ENCODE measurements at places on chromosomes 11 and 22.

GRCh38 chr11:16825968-16826367, 87.5 kb downstream of the C11orf58 start:
- DNase-seq, result no peak

- DNase-seq, result no peak
Measured at GRCh38 chr11:37442576-37442975, 844.5 kb upstream of the RAG2 start.

DNA sequence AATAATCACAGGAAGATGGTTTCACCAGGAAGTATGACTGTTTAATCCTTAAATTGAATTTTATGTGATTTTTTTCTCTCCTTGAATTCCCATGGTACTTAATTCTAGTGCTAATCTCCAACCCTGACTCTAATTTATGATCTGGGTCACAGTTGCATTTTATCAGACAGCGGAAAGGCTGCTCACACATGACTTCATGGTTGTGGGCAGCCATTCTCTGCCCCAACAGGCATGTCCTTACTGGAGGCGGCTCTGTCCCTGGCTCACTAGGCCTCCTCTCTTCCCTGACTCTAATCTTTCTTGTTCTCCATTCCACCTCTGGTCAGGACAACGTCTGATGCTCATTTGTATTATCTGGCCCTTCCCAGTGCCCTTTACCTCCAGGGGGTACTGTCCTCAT, 184.4 kb downstream of the CHST1 start:
- no peak for DNase-seq

DNA sequence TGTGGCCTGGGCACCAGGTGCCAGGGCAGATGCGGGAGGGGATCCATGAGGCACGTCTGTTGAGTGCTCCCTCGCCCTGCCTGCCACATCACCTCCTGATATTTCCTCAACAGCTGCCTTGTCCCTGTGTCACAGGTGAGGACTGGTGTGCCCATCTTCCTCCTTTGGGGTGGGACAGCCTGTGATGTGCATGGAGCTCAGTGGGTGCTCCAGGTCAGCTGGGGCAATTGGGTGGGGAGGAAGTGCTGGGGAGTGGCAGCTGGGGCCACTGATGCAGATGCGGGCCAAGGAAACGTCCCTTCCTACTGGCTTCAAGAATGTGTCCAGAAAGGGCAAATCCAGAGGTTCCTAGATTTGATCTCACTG, 83.6 kb downstream of the MORC2 start:
- DNase-seq, result no peak

DNA sequence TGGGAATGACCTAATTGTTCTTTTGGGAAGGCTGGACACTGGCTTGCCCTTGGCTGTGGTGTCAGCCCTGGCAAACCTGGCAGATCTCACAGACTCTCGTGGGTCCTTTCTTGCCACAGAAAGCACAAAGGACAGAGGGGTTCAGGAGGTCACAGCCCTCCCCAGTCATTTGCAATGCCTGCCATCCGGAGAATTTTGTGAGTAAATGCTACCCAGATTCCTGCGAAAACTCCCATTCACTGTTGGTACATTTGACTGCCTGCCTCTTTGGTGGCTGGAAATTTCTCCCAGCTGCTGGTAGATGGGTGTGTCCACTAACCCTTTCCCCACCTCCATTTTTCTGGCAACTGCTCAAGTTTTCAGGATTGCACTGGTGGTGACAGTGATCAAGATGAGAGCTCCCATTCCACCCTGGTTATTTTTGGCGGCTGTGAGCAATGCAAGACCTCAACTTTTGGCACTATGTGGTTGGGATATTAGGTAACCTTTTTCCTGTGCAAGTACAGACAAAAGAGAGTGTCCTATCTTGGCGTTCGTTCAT, 155.7 kb downstream of the NAV2 start:
- DNase-seq, result no peak

GRCh38 chr11:10591741-10592140, 23.3 kb upstream of the LYVE1 start:
- no peak for DNase-seq

DNA sequence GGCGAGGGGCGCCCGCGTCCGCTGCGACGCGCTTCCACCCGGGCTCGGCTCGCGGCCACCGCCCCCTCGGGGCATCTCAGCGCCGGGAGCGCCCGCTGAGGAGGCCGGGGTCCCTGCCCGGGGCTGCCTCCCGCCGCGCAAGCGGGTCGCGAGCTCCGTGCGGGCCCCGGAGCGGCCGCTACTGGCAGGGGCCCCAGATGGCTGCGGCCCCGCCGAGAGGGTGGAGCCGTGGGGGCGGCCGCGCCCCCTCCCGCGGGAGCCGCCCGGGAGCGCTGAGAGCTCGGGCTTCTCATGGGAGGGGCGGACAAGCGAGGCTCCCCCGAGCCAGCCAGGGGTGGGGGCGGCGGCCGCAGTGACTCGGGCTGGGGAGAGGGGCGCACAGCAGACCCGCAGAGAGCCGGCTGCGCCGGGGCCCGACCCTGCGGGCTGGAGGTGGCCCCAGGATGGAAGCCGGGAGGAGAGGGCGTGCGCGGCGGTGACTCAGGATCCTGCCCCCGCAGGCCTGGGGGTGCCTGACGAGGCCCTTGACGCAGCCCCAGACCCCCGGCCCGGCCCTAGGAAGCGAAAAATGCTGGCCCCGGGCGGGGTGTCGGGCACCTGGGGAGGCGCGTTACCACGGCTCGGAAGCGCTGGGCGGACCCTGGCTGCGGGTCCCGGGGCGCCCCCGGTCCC, 603 bp upstream of the ZFTA start:
- peak; percentile 12 for DNase-seq

- no peak for DNase-seq
Measured at GRCh38 chr22:43114958-43115357, 4.4 kb downstream of the BIK start.

DNA sequence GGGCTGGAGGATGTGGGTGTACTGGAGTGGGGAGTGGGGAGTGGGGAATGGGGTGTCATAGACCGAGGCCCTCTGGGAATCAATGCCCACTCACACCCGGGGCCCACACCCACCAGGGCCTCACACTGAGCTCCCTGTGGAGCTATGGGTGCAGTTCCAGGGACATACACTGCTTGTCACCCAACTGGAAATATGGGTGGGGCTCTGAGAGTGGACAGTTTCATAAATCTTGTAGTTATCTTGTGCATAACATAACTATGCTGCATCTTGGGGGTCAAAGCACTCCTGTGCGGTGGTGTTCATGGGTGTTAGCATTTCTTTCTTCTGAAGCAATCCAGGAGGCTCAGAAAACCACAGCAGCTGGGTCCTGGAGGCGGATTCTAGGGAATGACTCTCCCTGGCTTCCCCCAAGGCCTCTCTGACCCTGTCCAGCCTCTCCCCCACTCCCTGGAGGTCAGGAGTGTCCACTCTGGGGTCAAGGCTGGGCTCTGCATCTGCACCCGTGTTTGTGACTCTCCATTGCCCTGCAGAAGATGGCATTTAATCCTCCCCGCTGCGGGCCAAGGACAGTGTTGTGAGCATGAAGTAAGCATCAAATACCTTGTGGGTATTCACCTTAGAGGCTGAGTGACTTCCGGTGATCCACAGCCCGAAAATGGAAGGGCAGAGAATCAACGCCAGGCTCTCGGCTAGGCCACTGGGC, 172.5 kb downstream of the CTTN start:
- DNase-seq, result no peak

DNA sequence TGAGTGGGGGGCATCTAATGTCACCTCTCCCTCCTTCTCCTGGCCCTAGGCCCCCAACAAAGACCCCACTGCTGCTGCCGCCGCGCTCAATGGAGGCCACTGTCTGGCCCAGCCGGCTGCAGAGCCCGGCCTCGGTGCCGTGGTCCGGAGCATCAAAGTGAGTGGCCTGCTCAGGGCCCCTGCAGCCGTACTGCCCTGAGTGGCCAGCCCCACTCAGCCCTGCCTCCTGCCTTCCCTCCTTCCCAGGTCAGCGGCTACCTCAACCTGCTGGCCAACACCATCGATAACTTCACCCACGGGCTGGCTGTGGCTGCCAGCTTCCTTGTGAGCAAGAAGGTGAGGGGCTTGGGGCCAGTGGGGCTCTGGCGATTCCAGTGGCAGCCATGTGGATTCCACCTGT, 5.0 kb downstream of the SLC39A13 start:
- no peak for DNase-seq

GRCh38 chr11:41456269-41456668, 3.2 kb downstream of the LRRC4C start:
- DNase-seq, result no peak

- DNase-seq, result no peak
Measured at GRCh38 chr11:11524436-11525061, 97.3 kb downstream of the GALNT18 start.

DNA sequence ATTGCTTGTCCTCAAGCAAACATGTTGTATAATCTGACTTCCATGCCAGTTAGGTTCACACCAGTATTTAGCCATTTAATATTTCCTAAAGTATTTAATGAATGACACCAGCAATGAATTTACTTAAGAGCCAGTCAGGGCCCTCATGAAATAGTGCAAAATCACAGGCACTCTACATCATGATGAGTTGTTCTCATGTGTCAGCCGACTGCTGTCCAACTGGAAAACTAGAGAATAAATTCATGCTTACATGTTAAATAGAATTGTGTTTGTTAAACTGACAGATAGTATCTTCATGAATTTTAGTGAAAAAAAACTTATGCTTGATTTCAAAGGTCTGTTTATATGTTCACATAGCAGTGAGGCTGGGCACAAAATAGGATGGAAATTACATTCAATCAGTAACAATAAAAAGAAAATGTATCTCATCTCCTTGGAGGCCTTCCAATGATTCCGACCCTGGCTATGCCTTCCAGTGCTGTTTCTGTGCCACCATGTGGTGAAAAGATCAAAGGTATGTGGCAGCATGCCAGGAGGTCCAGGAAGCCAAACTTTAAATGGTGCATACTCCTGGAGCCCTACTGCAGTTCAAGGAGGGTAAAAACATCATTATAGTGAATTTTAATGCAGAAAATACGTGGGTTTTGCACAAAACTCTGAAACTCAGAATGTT, 45.2 kb downstream of the CTSC start:
- DNase-seq, result no peak

DNA sequence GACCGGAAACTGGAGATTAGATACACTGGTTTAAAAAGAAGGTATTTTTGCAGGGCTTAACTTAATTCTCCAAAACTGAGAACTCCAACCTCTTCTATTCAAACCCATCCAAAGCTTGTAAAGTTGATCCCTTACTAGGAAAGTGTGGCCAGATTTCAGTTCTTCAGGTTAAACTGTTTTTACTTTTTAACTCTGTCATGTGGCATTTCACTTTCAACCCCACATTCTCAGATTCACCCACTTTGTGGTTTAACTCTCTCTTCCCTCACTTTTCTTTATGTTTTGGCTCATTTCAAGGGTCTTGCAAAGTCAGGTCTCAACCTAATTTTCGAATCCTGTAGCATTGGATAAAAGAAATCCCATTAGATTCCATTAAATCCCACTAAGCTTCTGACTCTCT, 75.4 kb downstream of the MPPED2 start:
- DNase-seq, result no peak

DNA sequence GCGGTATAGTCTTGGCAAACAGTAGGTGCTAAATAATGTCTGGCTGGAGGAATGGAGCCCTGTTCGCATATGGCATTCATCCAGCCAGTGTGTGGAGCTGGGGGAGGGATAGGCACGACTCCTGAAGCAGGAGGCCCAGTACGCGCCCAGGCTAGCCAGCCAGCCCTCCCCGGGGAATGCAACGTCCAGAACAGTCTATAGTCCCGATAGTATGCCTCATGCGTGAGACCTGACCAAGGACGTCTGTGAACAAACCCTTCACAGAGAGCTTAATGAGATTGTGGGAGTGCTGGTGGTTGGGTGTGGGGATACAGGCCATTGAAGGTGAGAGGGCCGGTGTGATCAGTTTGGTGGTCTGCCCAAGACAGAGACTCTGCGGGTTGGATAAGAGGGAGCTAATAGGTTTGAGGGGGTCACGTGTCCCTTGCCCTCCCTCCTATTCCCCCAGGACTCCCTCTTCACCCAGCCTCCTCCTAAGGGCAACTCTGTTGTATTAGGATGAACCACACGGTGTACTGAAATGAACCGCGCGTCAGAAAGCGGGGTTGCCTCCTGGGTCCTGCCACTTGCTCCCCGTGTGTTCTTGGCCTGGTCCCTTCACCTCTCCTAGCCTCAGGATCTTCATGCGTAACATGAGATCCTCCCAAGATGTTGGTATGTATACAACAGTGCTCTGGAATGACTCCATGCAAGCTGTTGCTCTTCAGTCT, 987 bp upstream of the GRIK4 start:
- DNase-seq, result no peak

DNA sequence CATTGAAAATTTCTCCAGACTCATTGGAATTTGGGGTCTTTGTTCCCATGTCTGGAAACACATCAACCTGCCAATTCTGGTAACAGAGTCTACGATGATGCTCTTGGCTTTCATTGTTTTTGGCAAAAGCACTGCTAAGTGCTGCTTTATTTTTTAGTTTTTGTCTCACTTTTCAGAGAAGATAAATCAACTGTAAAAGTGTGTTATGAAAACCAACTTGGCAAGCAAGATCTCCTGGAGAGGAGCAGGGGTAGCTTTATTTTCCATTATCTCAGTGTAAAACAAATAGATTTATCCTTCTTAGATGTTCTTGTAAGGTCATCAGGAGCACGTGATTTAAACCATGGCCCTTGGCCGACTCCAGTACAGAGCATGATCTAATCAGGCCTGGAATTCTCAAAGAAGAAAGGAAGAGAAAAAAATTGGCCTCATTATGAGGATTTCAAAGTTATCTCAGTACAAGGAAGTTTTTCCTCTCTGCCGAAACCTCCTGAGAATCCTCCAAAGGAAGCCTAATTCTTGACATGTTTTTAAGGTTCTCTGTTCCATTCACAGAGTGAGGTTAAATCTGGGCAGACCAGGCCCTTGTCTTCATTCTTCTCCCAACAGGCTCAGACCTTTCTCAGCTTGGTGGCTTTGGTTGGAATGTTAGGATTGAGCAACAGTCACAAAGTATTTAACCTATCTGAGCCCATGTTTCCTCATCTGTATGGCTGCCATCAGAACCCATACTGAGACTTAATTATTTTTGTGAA, 16.4 kb upstream of the PAMR1 start:
- DNase-seq, result no peak

DNA sequence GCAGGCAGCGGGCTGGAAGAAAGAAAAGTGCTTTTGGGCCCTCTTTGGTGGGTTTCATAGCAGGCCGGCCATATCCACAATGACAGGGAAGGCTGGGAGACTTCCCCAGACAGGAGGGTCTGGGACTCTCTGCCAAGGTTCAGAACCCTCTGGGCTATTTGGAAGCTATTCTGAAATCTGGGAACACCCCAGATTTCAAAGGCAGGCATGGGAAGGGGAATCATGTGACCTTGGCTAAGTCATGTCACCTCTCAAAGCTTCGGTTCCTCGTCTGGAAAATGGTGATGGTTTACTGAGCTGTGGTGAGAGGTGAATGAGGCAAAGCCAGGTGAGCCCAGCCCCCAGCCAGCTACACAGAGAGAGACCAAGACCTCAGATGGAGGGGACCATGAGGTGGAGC, 4.6 kb downstream of the CASTOR1 start:
- no peak for DNase-seq

GRCh38 chr11:32033491-32033890, 57.4 kb upstream of the RCN1 start:
- no peak for DNase-seq

GRCh38 chr11:116855413-116855812, 18.0 kb upstream of the APOA1 start:
- no peak for DNase-seq

Data from activated CD4-positive, alpha-beta T cell treated with anti-CD3 and anti-CD28 coated beads, Interleukin-2, amount 50 U/mL, for 1 hour (primary cell).